ENCODE measurements at places on chromosomes 5 and 9.

DNA sequence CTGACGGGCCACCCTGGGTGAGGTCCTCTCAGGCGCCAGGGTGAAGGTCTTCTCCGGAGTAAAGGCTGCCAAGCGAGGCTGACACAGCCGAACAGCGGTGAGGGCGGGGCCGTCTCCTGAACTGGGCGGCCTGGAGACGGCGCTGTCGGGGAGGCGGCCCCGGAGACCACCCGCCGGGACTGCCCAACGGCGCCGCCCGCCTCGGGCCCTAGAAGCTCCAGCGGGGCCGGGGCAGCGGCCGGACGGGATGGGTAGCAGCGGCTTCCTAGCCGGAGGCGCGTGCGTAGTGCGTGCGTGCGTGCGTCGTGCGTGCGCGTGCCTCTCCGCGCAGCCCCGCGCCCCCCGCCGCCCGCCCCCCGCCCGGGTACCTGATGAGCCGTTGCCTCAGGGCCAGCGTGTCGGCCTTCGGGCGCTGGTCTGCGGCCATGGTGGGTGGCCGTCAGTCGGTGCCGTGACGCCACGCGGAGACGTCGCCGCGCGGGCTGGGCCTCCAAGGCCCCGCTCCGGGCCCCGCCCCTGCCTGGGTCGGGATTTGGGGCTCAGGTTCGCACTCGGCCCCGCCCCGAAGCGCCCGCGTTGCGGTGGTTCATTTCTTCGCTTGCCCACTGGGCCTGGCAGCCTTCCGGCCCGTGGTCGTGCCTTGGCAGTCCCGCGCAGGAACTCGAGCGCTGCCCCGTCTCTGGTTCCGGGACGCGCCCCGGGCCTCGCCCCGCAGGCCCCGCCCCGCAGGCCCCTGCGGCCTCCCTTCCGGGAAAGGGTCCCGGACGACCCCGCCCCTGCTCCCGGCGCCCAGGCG lies at the start of gene PHYKPL:
PHYKPL (minus strand) TSS at position 679 of the 796 bp plus-strand sequence; CDS start at position 427, 252 bp downstream.
- DNase-seq, result peak; percentile 76

GRCh38 chr9:123542435-123543225 lies 186.6 kb downstream of the CRB2 start:
- no peak for DNase-seq

DNA sequence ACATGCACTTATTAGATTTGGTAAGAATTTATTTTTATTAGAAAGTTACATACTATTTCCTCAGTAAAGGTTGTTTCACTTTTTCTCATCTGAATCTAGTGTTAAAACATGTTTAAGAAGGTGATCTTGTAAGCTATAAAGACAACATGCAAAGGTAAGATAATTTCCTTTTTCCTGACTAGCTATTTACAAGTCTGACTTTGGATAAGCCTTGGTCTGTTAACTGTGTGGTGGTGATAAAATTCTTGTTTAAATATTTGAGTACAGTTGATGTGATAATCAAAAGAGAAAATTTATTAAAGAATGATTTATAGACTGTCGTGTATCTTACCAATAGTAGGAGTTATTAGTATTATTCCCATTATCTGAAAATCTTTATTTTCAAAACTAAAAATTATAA lies 36.9 kb upstream of the GPR21 start:
- DNase-seq, result no peak

- DNase-seq, result peak; percentile 72
Observed at GRCh38 chr9:133715866-133716563, 22.1 kb downstream of the SARDH start.

DNA sequence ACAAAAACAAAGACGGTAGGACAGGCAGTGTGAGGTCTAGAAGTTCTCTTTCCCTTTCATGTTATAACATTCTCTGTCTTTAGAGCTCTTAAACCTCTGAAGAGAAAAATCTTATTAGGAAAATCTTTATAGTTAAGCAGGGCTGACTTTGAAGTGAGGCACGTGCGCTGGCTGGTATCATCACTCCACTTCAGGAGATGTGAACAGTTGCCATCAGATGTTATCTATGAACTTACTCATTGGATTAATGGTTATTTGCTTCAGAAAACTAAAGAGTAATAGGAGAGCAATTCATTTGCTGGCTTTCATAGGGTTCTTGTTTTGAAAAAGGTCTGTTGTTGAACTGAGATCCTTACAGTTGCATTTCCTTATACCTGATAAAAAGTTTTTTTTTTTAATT lies 25.7 kb downstream of the LRRTM2 start:
- peak; percentile 60 for DNase-seq

- no peak for DNase-seq
Observed at GRCh38 chr9:12934545-12935272, 159.9 kb downstream of the LURAP1L start.

GRCh38 chr5:94374336-94374735 lies 244.1 kb downstream of the KIAA0825 start:
- no peak for DNase-seq

GRCh38 chr5:61071526-61071925 lies 90.7 kb downstream of the SMIM15 start:
- DNase-seq, result no peak

DNA sequence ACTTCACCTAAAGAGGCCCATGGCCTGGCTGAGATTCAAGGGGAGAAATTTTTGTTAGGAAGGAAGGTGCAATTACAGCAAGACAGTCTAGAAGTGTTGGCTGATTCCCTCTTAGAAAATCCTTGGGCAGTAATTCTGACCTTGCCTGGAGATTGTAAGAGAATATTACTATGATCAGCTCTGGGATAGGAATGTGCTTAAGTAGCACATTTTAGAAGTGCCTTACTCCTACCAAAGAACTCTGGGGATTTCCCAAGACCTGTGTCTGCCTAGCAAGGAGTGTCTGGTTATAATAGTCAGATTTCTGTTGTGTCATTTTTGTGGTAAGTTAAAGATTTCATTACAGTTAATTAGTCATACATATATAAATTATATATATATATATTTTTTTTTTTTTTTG lies 52.3 kb downstream of the NLN start:
- peak; percentile 92 for DNase-seq

DNA sequence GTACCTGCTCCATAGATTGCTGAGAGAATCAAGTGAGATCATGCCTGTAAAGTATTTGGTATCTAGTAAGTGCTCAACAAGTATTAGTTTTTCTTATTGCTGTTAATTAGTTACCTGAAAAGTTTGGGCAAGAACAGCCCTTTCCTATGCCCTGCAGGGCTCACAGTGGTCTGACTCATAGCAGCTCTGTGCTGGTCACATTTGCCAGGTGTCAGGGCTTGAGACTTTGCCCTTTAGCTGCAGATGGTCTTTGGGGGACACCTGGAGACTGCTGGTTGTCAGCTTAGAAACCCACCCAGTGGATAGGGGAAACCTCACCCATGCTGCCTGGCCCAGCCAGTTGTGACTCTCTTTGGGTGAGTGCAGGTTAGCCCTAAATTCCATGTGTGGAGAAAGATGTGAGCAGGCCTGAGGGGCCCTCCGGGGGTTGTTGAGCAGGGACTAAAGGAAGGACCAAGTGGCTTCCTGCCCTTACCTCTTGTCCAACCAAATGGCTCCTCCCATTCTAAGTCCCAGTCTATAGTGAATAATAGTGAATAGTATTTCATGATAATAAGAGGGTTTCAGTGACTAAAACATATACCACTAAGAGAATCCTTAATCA lies 9.0 kb downstream of the COL27A1 start:
- no peak for DNase-seq

DNA sequence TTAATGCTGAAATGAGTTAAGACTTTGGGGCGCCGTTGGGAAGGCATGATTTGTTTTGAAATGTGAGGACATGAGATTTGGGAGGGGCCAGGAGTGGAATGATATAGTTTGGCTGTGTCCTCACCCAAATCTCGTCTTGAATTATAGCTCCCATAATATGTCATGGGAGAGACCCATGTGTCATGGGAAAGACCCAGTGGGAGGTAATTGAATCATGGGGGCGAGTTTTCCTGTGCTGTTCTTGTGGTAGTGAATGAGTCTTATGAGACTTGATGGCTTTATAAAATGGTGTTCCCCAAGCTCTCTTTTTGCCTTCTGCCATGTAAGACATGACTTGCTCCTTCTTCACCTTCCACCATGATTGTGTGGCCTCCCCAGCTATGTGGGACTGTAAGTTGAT lies 5.1 kb downstream of the SLC25A48 start:
- DNase-seq, result no peak

- DNase-seq, result no peak
Observed at GRCh38 chr9:136383436-136383835, 10.0 kb upstream of the CARD9 start.
